Left hindlimb (tissue), 1 donor: ENCODE measurements at places on chromosomes 2 and 18.

GRCh38 chr2:231752061-231752460, 29.0 kb downstream of the PDE6D start:
- no peak for DNase-seq

DNA sequence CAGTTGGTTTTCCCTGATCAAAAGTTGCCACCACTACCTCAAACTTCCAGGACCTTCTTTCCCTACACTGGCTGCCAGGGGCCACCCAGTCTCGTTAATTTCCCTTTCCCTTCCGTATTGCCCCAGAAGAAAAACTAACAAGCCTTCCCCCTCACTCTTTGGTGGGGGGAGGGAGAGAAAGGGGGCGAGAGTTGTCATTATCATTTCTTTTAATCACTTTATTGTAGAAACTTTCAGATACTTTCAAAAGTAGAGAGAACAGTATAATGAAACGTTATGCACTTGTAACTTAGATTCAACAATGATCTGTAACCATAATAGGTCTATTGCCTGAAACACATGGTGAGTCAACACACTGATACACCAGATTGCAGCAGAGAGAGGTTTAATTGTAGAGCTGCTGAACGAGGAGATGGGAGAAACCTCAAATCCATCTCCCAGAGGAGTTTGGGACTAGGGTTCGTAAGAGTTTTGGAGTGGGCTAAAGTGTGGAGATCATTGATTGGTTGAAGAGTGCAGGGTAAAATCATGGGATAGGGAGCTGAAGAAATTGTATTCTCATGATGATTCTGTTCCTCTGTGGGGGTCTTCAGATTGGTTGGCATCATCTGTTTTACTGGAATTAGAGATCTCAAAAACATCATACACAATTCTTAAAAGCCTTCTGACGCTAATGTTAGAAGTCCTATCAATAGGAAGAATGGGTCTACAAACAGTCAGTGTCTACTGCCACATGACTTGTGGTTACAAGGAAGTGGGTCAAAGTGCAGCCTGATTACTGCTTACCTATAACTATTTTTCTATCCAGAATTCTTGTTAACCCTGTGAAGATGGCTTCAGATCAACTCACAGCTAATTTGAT, 2.6 kb upstream of the RNF149 start:
- no peak for DNase-seq

DNA sequence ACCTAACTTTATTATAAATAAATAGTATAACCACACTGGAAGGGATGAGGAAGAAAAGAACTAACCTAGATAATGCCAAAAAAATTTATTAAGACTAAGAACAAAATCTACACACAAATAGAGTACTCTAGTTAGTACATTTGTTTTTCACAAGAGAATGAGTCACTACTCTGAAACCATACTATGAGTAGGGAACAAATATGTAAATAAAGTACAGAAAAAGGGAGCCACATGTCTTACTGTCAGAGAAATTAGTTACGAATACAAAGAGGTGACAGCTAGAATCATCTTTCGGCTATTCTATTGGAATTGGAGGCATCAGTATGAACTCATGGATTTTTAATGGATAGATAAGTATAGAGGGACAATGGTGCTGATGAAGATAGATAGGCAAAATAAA, 150.5 kb downstream of the COPS8 start:
- DNase-seq: no peak

GRCh38 chr18:10252952-10253705, 201.3 kb upstream of the APCDD1 start:
- no peak for DNase-seq
